IPS-NIHi11 (cell line): ENCODE measurements at places on chromosomes 6 and 20.
A peak's percentile ranks its signal among the peaks of the same experiment; 100 is the strongest.

DNA sequence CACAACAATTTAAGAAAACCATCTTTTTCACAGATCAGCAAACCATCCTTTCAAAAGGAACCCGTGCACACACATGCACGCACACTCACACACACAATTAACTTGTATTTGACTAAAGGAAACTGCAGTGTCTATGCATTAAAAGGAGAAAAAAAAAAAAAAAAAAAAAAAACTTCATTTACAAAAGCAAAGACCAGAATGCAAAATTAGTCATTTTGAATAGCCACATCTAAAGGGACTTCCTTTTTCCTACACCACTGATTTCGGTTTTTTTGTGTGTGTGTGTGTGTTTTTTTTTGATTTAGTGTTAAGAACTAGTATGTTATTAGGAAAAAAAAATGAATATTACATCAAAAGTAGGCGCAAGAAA lies 6.3 kb downstream of the ZMYND8 start:
- no peak for DNase-seq

- DNase-seq: no peak
Measured at GRCh38 chr6:10401004-10401536, 13.8 kb downstream of the TFAP2A start.

- no peak for DNase-seq
Measured at GRCh38 chr6:9647599-9647998, 767.3 kb downstream of the TFAP2A start.

GRCh38 chr6:1704711-1705110 lies 95.0 kb downstream of the FOXC1 start:
- no peak for DNase-seq

GRCh38 chr6:10962673-10963072 lies 75.8 kb downstream of the SYCP2L start:
- no peak for DNase-seq

GRCh38 chr6:166725571-166725970 lies 98.5 kb upstream of the RPS6KA2 start:
- DNase-seq: no peak

DNA sequence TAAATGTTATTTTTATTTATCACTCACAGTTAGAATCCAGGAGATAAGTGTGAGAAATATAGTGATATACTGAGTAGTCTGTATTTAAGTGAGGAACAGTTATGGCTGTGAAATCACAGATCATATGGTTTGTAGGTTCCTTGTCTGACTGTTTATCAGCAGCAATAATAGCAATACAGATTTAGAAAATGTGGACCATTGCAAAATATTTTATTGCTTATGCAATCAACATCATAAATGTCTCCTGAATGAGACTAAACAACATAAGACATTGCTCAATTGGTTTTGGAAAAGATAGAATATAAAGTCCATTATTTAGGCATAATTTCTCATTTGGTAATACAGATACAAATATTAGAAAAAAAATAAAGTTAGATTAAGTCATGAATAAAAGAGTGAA lies 43.7 kb downstream of the CCDC170 start:
- no peak for DNase-seq

DNA sequence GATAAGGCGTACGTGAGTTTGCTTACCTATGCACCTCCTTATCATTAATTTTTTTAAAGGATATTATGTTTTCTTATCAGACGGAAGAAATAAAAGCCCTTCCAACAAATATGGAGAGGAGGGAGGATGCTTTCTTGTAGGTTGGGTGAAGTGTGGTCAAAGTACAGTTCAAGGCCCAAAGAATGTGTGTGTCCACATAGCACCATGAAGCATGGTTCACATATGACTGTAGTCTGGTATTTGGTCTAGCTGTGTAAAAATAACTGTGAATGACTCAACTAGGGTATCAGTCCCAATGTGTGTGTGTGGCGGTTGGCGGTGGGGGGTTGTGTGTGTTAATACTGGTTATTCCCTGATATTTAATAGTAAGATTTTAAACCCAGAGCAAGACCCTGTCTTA lies 212.7 kb downstream of the TMEM242 start:
- no peak for DNase-seq

DNA sequence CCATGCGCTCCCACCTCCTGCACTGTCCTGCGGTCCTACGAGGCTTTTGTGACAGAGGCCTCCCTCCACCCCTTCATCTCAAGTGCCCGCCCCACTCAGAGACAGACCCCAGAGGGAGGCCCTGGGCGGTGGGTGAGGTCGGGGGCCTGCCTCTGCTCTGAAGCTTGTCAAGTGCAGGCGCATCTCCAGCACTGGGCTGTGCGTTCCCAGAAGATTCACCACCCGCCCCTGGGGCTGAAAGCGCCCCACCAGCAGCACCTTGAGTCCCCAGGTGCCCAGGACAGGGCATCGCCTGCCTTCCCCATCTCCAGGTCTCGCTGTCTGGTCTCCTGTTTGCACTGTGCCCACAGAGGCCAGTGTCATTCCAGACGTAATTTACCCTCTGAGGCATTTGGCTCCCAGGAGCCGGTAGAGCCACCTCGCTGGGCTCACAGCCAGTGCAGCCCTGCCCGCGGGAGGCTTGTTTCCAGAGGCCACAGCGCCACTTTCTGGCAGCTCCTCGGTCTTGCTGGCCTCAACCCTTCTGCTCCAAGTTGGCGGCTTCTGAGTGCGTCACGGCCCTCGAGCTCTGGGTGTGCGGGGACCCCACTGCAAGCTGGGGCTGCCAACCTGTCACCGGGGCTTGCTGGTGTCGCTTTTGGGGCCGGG lies 191.1 kb downstream of the TAF4 start:
- DNase-seq: peak; percentile 80

DNA sequence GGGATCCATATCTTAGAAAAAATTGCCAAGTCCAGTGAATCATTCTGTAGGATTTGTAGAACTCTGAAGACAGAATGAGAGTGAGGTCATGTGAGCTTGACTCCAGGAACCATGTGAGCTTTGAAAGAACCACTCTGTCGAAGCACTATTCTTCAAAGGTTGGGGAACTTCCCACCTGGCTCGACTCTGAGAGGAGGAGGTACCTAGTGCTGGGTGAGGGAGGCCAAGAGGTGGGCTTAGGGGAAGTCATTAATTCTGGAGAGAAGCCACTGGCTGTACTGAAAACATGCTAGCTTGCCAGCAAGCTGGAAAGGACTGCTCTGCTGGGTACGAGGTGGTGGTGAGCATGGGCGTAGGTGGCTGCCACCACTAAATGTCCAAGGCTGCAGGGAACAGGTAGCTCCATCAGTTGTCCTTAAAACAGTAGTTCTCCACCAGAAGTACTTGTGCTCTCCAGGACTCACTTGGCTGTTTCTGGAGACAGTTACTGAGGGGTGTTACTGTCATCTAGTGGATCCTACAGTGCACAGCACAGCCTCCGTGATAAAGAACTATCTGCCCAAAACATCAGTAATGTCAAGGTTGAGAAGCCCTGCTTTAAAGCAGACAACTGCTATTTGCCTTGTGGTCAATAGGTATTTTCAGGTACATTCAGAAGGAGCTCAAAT lies 34.7 kb upstream of the SYNJ2 start:
- DNase-seq: peak; percentile 43

DNA sequence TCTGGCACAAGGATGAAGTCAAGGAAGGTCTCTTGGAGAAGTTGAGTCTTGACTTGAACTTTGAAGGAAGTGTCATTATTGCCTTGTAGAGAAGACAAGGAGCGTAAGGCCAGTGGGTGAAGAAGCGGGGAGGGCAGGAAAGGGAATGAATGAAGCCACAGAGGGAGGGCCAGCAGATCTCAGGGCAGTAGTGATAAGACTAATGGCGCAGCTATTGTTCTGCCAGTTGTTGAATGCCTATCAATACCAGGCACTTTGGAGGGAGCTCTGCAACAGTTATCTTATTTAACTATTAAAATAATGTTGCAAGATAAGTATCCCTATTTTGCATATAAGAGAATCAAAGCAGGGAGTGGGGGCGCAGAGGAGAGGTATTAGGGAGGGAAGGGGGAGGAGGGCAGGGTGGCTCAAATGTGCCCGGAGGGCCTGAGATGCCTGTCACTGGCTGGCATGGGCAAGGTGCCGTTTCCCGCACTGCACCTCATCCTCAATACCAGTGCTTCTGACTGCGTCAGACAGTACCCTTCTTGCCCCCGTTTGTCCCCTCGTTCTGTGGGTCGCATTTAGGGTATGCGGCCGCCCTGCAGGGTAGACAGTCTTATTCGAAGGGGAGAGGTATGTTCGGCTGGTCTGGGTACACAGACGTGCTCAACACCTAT lies 109.8 kb downstream of the ZDHHC14 start:
- no peak for DNase-seq

- DNase-seq: no peak
Measured at GRCh38 chr6:141050471-141050870, 1082.3 kb upstream of the GJE1 start.

DNA sequence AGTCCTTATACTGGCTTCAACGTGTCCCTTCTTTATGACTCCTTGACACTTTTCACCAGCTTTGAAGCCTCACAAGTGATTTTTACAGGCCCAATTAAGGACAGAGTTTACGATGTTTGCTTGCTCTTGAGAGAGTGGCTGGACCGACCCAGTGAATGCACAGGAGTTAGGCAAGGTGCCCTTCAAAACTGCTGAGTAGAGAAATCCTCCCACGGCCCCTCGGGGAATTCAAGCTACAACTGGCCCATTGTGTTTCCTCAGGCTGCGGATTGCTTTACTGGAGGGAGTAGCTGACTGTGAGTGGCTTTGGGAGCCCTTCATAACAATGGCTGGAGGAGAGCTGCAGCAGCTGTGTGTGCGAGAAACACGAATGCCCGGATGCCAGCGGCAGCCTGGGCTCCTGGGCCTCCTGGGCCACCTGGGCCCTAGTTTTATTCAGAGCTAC lies 50.0 kb downstream of the SGK1 start:
- DNase-seq: peak; percentile 58

DNA sequence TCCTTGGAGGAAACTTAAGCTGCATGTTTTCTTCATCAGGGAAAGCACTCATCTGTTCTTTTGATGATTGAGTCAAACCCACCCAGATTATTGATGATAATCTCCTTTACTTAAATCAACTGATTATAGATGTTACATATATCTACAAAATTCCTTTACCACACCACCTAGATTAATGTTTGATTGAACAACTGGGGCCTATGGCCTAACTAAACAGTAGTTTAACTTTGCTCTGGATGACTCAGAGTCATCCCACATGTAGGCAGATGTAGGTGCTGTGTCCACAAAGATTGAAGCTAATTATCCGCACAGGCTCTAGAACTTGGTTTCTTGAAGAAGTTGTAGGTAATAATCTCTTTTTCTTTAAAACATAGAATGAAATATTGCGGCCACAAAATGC lies 42.2 kb downstream of the PKIB start:
- no peak for DNase-seq

DNA sequence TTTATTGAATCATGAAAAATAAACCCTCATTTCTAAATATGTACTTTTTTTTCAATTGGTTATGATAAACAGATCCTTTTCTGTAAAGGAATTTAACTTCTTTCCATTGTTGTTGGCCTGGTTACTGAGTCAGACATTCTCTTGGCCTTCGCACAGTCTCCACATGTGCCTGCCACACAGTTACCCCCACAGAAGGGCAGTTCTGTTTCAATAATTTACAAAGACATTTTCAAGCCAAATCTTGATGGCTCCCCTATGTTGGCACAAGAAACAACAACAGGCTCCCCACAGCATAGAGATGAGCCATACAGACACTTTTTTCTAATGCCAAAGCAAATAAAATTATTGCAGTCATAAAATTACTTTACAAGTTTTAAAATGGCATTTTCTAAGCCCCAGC lies 55.6 kb upstream of the BEND6 start:
- no peak for DNase-seq

DNA sequence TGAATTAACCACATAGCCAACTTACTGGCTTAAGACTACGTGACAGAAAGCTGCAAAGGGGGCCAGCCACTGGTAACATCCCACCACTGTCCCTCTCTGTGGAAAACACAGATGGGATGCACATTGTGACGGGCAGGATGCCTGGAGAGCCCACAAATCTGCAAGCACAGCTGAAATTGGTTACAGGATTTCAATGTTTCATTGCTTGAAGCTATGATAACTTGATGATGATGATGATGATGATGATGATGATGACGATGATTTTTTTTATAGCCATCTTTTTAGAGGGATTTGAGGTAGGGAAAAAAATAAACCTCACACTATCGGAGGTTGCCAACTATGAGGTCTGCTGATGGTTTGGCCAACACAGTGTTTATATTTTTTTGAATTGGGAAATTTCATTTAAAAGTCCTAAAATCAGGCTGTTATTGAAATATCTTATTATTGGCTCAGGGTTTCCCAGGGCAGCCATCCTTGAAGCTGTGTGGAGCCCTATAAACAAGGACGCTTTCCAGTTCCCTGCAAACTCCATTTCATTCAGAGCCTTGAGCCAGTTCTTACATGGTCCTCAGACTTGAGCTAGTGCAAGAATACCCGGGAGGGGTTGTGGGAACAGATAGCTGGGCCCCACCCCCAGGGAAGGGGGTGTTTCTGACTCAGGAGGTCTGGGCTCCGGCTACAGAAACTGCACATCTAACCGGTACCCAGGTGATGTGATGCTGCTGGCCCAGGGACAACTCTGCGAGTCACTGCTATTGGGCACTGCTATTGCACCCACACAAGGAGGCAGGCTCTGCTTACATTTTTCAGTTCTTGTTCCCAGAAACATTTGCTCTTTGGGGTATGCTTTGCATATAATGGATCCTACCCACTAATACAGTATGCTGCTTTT lies 27.1 kb downstream of the BCAS1 start:
- DNase-seq: no peak

DNA sequence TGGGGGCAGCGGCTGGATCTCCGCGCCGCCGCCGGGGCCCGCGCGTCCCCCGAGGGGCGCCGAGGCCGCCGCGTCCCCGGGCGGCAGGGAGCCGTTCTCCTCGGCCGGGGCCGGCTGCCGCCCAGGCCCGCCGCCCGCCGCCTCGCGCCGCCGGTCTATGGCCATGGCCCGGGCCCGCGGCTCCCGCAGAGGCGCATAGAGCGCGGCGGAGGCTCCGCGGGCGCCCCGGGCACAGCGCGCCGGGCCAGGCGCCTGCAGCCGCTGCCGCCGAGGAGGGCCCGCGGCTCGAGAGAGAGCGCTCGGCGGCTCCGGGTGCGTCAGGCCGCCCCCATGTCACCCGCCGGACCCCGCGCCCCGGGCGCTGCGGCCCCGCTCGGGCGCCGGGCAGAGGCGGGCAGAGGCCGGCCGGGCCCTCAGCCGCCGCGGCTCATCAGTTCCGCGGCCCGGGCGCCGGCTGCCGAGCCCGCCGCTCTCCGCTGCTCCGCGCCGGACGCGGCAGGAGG lies 404 bp downstream of the SLC22A23 start:
- peak; percentile 74 for DNase-seq

GRCh38 chr6:110643175-110643574 lies 166.8 kb upstream of the SLC22A16 start:
- no peak for DNase-seq

- no peak for DNase-seq
Measured at GRCh38 chr6:146891615-146892265, 293.0 kb downstream of the ADGB start.

- DNase-seq: peak; percentile 87
Measured at GRCh38 chr6:150142670-150143515, at the start of gene PPP1R14C. TSS of gene PPP1R14C (plus strand) at chr6:150143044. CDS start at chr6:150143193, 149 bp downstream.
